ENCODE measurements at places on chromosomes 5 and 9. TPM values are rescaled to one million over a fixed set of nuclear protein-coding genes. Genes with fewer than 3 reads are reported as not detected.

FAM169A gene
- total RNA-seq: 13.1 TPM

DIRAS2 gene
- total RNA-seq: not detected

IL7R gene
- total RNA-seq: 53.5 TPM

ECSCR gene
- 2.9 TPM for total RNA-seq

PRRT1B gene
- total RNA-seq: not detected

LRRC19 gene
- total RNA-seq: not detected

IL13 gene
- 26.9 TPM for total RNA-seq

CCNO gene
- not detected for total RNA-seq

SCGB3A1 gene
- total RNA-seq: not detected

MEIKIN gene
- total RNA-seq: not detected

EPB41L4A gene
- 0.10 TPM for total RNA-seq

C5 gene
- total RNA-seq: 0.27 TPM

PHPT1 gene
- total RNA-seq: 112 TPM

PCDH1 gene
- 0.05 TPM for total RNA-seq

QRFP gene
- not detected for total RNA-seq

SH3PXD2B gene
- total RNA-seq: 0.96 TPM

SQSTM1 gene
- total RNA-seq: 111 TPM

MAMDC2 gene
- total RNA-seq: not detected

TSLP gene
- total RNA-seq: 0.21 TPM

MYOZ3 gene
- total RNA-seq: 0.86 TPM

TAF11L5 gene
- total RNA-seq: not detected

PPP3R2 gene
- not detected for total RNA-seq

ORM2 gene
- 1.0 TPM for total RNA-seq

ZNF883 gene
- total RNA-seq: 0.96 TPM

ZNF618 gene
- 0.19 TPM for total RNA-seq

NR4A3 gene
- total RNA-seq: 23.2 TPM

TMEM174 gene
- not detected for total RNA-seq

CIZ1 gene
- 124 TPM for total RNA-seq

IFNA7 gene
- total RNA-seq: not detected

Measured in activated T-cell treated with anti-CD3 and anti-CD28 coated beads, Interleukin-2, amount 50 U/mL, for 4 hours (primary cell).